ENCODE measurements at places on chromosomes 6 and 20. TPM values are rescaled to one million over a fixed set of nuclear protein-coding genes. Genes with fewer than 3 reads are reported as not detected.

SOX4 gene
- total RNA-seq = 12.9 TPM

MYLK2 gene
- total RNA-seq = 0.32 TPM

MLN gene
- not detected for total RNA-seq

MDFI gene
- 59.1 TPM for total RNA-seq

CDH22 gene
- total RNA-seq = not detected

OR2H1 gene
- total RNA-seq = not detected

ELOVL2 gene
- total RNA-seq = not detected

ETV7 gene
- total RNA-seq = 0.20 TPM

MEI4 gene
- not detected for total RNA-seq

BPI gene
- total RNA-seq = not detected

NCOA5 gene
- total RNA-seq = 26.0 TPM

OTOR gene
- not detected for total RNA-seq

TREM2 gene
- total RNA-seq = 0.63 TPM

CTCFL gene
- total RNA-seq = not detected

SIRPB1 gene
- 1.4 TPM for total RNA-seq

ZNF341 gene
- 2.5 TPM for total RNA-seq

RRP36 gene
- total RNA-seq = 80.4 TPM

HSPA12B gene
- not detected for total RNA-seq

PGC gene
- not detected for total RNA-seq

SMPDL3A gene
- total RNA-seq = 3.5 TPM

MOCS1 gene
- 4.9 TPM for total RNA-seq

EXOC2 gene
- total RNA-seq = 14.6 TPM

SCGN gene
- total RNA-seq = not detected

GRIK2 gene
- total RNA-seq = 0.89 TPM

VGLL2 gene
- not detected for total RNA-seq

ECT2L gene
- not detected for total RNA-seq

SPO11 gene
- not detected for total RNA-seq

LAMP5 gene
- not detected for total RNA-seq

Measured in MCF 10A (cell line).